ENCODE measurements at places on chromosomes 11 and 22. TPM values are rescaled to one million over a fixed set of nuclear protein-coding genes. Genes with fewer than 3 reads are reported as not detected.

DNA sequence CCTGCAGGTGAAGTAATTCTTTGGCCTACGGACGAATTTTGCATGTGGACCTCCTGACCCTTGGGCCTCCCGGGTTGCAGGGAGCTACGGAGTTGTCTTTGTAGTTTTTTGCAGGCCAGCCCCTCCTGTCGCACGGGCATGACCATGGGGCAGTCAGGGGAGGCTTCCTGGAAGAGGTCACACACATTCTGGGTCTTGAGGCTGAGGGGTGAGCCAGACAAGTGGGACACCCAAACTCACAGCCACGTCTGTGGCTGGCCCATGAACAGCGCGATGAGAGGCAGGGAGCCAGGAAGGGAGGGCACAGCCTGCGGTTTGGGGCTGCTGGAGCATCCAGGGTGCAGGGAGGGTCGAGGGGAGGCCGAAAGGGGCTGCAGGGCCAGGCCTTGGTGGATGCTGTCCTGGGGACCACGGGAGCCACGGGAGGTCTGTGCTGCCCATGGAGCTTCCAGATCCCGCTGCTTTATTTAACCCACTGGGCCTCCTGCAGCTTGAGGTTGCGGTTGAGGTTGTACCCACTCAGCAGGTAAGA is 78.9 kb downstream of the FBLN1 start:
- no peak for DNase-seq

DNA sequence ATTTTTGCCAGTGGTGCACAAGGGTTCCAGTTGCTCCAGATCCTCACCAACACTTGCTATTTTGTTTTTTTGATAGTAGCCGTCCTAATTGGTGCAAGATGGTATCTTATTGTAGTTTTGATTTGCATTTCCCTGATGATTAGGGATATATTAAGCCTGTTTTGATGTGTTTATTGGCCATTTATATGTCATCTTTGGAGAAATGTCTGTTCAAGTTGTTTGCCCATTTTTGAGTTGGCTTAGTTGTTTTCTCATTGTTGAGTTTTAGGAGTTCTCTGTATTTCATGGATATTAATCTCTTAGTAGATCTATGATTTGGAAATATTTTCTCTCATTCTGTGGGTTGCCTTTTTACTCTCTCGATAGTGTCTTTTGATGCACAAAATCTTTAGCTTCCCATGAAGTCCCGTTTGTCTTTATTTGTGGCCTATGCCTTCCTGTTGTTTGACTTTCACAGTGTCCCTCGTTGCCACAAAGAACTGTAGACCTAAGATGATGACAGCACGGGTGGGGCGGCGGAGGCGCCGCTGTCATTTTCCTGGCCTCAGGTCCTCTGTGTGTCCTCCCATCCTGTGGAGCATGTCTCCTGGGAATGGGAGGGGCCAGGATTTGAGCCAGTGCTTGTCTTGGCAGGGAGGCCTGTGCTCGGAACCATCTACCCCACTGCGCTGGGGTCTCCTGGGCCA is 33.5 kb downstream of the LRP5 start:
- DNase-seq, result peak; percentile 51

GRCh38 chr11:47062736-47063135 is 113.9 kb downstream of the ARFGAP2 start:
- DNase-seq, result no peak

GRCh38 chr22:42863349-42863961 is 6.4 kb upstream of the ARFGAP3 start:
- DNase-seq, result no peak

DNA sequence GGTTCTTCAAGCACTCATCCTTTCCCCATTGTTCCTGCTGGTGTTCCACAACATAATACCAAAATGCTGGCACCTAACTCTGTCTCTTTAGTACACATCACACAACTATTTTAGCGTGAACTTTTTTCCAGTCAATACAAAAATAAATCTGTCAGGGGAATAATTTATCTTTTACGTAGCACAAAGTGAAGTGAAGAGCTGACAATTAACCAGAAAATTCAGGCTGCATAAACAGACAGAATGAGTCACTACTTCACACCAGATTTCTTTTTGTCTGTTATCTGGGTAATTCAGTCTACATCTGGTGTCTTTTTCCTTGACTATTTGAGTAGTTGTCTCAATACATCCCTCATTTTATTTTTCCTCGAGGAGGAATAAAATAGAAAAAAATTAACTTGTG is 7.9 kb upstream of the ETS1 start:
- DNase-seq, result no peak

DNA sequence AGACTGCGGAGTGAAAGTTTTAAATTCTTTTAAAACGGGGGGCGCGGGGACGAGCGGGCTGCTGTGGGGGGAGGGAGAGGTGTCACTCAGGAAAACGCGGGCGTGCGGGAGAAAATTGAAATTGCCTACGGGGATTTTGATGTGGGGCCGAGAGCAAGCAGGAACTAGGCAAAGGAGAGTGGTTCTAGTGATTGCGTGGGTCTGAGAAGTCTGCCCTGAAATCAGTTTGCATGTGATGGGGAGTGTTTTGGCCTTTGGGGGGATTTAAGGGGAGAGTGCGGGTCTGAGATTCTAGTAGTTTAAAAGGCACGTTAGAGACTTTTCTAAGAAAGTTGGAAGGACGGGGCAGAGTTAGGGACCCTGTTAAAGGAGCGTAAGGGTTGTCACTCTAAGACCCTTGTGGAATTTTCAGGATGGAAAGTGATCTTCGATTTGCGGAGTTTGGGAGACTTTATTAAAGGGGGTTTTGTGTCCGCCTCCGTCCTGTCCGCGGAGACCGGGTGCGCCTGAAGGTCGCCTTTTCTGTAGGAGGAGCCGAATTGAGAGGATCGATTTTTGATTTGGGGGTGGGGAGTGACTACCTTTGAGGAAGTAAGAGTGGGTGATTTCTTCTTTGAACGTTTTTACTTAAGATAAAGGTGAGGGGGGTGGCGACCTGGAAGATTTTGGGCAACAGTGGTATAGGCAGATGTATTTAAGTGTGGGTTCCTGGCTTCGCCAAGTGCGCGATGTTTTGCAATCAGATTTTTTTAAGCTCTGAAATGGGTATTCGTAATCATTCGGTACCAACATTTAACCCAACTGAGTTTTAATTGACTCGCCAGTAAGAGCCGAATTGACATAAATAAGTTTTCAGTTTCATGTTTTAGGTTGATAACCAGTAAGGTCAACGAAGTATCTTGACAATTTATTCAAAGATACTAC is 1.1 kb downstream of the EED start:
- no peak for DNase-seq

- DNase-seq, result no peak
Measured at GRCh38 chr11:9776203-9776602, 112.3 kb downstream of the SWAP70 start.

DNA sequence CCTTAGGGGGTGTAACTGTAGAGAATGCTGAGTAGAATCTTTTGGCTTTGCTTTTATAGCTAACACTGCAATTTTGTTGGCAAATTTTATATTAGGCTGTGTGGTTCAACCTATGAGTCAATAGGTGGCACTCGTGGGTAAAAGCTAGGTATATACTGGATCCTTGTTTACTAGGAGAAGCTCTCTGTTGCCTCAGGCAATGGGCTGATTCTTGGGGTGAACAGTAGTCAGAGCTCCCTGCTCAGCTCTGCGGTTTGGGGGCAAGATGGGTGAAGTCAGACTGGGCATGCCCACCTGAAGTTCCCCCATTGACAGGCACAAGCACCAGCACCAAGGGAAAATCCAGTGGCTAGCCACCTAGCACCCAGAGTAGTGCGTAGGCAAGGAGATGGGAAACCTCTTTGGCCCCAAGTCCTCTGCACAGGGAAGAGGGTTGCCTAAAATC is 238.7 kb downstream of the FAM181B start:
- no peak for DNase-seq

- no peak for DNase-seq
Measured at GRCh38 chr22:49871482-49871881, 17.8 kb downstream of the ZBED4 start.

- DNase-seq, result no peak
Measured at GRCh38 chr11:130641876-130642275, 193.4 kb downstream of the ADAMTS15 start.

DNA sequence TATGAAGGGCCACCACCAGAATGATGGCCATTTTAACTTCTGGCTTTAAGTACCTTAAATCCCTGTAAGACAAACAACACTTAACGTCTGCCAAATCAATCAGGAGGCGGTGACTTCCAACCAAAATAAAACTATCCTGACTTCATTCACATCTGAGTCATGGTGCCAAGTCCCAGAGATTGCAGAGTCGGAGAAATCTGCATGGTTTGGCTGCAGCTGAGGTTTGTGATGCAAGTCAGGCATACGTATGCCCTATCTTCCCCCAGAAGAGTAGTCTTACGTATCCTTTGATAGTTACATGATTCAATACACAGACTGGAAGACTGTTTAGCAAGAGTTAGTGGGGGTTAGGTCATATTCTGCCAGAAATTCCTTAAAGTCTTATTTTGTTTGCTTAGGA is 1.7 kb upstream of the GAB2 start:
- DNase-seq, result peak; percentile 64

GRCh38 chr11:117834838-117835443 is 10.4 kb upstream of the FXYD2 start:
- no peak for DNase-seq

- no peak for DNase-seq
Measured at GRCh38 chr11:12287009-12287373, 90.4 kb upstream of the PARVA start.

- no peak for DNase-seq
Measured at GRCh38 chr11:120682332-120682649, 170.7 kb downstream of the GRIK4 start.

DNA sequence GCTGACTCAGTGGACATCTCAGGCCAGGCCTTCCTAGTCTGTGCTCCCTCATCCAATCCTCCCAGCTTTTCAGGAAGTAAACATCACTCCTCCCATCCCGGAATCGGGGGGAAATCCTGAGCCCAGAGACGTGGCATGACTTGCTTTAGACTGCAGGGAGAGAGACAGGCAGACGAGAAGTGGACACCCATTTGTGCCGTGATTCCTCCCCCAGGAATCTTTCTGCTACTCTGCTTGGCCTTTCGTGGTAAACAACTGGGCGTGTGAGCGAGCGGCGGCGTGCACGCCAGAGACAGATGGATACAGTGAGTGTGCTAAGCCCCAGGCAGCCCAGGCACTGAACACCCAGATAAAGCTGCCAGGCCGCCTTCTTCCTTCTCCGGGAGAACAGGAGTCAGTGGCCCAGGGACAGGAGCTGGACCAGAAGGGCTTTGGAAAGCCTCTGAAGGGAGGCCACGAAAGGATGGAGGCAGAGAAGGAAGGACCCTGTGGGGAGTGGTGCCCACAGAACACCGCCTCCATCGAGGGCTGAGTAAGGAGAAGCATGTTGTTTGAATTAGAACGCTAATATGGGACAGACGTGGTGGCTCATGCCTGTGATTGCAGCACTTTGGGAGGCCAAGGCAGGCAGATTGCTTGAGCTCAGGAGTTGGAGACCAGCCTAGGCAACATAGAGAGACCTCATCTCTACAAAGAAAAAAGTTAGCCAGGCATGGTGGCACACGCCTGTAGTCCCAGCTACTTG is 53.0 kb upstream of the PRR5 start:
- peak; percentile 44 for DNase-seq

DNA sequence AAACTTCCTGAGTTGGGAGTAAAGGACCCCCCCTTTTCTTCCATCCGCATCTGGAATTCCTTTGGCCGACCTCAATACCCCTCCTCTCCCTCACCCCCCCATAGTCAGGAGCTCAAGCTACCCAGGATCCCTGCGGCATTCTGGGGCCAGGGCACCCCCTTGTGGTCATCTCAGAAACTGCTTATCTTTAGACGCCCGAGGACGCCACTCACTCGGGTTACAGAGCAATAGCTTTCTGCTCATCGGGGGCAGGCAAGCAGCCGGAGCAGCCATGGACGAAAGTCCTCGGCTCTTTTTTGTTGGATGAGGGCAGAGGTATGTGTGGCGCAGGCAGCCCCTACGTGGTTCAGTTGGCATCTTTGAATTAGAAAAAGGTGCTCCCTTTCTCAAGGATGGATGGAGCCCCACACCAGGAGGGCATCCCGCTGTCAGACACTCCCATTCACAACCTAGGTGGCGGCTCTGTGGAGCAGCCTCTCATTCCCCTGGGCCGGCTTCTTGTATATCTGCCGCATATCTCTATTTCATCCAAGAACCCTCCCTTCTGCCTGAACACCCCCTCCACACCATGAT is 2.3 kb downstream of the C1QTNF5 start:
- no peak for DNase-seq

DNA sequence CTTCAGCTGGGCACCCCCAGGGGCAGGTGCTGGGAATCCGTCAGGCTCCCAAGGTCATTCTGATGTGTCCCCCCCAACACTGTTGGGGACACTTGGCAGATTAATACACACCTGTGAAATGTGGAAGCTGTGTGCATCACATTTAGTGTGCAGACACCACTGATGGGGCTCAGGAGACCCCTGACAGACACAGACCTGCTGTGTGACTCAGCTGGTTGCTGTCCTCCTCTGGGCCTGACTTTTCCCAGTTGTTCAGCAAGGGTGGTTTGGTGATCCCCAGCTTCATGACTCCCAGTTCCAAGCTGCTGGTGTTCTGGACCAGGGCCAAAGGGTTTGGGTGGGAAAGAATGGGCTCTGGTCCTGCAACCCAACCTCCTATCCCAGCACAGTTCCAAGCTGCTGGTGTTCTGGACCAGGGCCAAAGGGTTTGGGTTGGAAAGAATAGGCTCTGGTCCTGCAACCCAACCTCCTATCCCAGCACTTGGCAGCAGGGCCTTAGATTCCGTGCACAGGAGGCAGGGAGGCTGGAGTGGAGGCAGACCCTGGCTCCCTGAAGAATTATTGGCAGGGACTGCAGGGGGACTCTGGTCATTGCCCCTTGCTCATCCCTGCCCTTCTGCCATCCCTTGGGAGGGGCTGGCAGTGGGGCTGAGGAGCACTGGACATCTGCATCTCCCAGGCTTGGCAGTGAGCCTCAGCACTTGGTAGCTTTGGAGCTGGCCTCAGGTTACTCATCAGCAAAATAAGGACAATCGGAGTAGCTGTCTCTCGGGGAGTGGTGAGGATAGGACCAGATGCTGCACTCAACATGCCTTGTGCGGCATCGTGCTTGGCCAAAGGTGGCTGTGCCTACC is 8.4 kb upstream of the OMP start:
- no peak for DNase-seq

DNA sequence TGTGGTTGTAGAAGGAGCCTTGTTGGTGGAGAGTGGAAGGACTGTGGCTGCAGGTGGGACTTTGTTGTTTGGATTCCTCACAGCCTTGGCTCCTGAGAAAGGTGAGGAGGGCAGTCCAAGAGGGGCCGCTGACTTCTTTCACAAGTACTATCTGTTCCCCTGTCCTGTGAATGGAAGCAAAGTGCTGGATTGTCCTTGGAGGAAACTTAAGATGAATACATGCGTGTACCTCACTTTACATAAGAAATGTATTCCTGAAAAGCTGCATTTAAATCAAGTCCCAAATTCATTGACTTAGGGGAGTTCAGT is 2.4 kb downstream of the FUT4 start:
- DNase-seq, result no peak

GRCh38 chr11:105937331-105937730 is 84.7 kb downstream of the MSANTD4 start:
- no peak for DNase-seq

The KIRREL3 gene
- not detected for total RNA-seq

The OR56A1 gene
- total RNA-seq, result not detected

The CADM1 gene
- 2.5 TPM for total RNA-seq

The CAPN5 gene
- 2.4 TPM for total RNA-seq

The FDXACB1 gene
- 0.91 TPM for total RNA-seq

The TUB gene
- total RNA-seq, result 1.2 TPM

The CEND1 gene
- 0.20 TPM for total RNA-seq

The RIBC2 gene
- not detected for total RNA-seq

The MMP27 gene
- total RNA-seq, result not detected

The SLC7A4 gene
- total RNA-seq, result not detected
